ENCODE measurements at places on chromosomes 12 and 14.

- DNase-seq = no peak
Measured at GRCh38 chr12:42315108-42315507, 10.8 kb downstream of the ZCRB1 start.

DNA sequence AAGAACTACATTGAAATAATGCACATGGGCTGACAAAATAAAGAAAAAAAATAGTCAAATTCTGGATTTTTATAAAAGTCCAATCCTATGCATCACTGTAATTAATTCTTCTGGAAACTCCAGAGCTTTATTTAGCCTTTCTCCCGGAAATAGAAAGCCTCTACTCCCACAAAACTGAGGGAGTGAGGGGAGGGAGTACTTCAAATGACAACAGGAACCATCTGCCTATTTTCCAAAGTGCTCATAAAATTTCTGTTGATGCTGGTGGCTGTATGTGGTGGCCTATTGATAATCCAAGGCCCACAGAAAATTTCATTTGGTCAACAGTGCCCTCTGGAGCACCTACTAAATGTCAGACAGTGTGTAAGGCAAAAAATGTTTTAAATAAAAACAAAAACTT, 64.6 kb downstream of the KIF21A start:
- DNase-seq = no peak

DNA sequence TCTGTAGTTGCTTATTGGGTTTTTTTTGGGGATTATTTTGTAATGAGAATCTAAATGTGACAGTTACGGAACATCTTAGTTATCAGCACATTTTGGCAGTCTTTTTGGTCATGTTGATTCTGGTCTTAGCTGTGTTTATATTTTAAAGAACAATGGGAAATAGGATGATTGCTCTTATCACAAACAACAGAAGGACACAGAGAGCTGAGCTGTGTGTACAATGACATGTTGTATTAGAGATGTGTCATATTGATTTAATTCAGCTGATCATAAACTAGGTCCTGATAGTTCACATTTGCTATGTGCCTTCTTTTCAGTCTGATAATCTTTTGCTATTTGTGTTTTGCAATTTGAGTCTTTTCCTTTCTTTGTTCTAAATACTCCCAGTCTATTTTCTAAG, 781.7 kb downstream of the TRHDE start:
- DNase-seq = no peak

DNA sequence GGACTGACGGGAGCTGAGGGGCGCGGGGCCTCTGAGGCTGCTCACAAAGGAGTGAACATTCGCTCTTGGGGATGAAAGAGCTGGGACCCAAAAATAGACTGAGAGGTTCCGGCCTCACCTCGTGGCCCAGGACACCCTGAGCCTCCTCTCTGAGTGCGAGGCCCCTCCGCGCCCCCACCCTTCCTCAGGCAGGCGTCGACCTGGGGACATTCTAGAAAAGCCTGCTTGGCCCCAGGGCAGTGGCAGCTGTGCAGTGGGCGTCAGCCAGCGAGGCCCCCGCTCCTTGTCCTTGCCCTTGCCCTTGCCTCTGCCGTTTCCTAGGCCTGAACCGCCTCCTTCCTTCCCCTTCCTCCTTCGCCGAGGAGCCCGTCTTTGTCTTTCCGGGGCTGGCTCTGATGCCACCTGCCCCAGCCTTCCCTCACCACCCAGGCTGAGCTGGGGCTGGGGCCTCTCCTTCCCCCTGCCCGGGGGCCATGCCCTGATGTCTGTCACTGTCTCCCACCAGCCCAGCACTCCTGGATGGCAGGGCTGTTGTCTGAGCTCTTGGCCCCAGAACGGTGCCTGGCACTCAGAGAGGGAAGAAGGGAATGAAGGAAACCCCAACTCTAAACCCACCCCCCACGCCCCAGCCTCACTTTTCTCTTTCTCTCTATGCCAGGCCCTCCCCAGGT, 208.2 kb upstream of the RTL1 start:
- peak; percentile 24 for DNase-seq

DNA sequence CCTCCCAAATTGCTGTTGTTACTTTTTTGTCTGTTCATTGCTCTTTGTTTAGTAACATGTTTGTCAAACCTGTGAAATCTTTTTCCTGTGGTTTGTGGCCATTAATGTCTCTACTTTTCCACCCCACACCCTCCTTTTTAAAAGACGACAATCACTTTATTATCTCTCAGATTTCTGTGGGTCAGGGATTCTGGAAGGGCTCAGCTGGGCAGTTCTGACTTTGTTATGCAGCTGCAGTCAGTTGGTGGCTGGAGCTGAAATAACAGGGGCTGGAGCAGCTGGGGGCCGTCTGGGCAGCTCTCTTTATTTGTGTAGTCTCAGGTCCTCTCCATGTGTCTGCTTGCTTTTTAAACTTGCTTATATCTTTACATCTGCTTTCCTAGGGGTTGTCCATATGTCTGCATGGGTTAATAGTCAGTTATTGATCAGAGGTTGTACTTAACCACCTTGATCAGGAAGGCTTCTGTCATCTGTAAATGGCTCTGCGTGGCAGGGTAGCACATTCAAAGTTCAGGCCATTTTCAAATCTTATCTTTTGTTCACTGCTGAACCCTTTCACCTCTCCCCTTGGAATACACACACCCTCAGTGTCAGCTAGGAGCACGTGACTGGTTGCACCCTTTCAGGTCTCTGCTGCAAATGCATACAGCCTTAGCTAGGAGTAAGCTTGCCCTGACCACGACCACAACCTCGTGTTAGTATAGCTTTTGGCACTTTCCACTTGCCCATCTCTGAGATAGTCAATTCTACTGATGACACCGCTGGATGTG, 27.9 kb downstream of the BORCS5 start:
- DNase-seq = no peak

GRCh38 chr12:59977779-59978178, 381.9 kb downstream of the SLC16A7 start:
- no peak for DNase-seq

Measured in SJSA1 (cell line).